ENCODE measurements at places on chromosomes 2 and 18.

DNA sequence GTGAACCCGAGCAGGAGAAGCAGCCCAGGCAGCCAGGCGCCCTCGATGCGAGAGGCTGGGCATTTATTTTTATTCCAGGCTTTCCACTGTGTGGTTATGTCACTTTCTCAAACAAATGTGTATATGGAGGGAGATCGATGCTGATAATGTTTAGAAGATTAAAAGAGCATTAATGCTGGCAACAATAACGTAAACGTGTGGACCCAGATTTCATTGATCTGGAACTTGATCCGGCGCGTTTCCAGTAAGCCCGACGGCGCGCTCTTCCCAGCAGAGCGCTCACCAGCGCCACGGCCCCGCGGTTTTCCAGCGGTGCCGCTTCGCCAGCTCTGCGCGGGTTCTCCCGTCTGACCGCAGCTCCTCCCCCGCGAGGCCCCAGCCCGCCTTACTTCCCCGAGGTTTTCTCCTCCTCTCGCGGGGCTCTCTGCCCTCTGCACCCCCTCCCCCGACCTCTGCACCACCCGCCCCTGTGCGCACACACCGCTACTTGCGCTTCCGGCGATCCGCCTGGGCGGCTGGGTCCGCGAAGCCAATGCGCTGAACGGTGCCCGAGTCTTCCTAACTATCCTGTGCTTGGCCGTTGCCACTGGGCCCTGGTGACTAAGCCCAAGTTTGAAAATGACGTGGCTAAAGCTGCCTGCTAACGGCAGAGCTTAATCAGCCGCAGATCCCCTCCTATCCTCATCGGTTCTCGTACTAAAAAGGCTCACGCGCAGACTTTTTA lies 6.1 kb downstream of the ONECUT2 start:
- no peak for DNase-seq

DNA sequence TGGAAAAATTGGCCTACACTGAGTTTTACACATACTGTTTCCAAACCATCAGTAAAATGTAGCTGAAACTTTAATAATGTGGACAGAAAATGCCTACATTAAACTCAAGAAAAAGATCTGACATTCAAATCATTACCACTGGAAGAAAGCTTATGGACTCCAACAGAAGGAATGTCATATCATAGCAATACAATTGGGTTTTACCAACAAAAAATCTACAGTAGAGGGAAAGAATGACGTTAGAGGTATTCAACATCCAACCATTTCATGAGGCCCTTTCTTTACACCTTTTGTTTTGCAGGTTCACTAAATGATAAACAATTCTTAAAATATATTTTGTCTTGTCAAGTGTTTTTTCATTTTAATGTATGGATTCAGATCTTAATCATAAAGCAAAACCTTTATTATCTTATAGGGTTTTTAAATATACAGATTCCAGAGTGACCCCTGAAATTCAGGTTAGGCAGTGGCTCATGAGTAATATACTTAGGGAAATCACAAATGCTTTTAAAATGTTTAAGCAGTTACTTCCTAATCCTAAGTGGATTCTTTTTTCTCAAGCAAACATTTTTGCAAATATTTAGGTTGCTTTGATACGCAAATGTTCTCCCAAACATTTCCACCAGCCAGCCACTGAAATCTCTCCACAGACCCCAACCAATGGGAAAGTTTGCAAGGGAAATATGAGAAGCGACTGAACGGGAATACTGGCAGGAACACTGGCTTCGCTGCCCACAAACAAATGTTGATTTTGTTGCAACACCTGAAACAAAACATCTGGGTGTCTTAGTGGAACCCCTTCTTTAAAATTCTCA lies 168.7 kb downstream of the TCF4 start:
- no peak for DNase-seq

GRCh38 chr2:109185338-109185737 lies 56.3 kb downstream of the SH3RF3 start:
- no peak for DNase-seq

DNA sequence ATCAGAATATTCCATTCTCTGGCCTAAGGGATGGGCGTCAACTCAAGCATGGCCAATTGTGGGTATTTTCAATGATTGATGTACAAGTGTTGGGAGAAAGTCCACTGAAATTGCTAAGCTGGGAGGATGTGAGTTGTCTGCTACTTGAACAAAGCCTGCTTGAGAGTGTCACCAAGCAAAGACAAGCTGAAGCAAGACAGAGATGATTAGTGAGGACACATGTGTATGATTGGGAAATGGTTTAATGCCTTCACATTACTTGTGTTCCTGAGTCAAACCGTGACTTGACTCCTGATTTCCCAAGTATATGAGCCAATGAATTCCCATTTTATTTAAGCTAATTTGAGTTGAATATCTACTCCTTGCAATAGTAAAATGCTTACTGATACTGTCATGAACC lies 23.7 kb upstream of the NRP2 start:
- DNase-seq = no peak

DNA sequence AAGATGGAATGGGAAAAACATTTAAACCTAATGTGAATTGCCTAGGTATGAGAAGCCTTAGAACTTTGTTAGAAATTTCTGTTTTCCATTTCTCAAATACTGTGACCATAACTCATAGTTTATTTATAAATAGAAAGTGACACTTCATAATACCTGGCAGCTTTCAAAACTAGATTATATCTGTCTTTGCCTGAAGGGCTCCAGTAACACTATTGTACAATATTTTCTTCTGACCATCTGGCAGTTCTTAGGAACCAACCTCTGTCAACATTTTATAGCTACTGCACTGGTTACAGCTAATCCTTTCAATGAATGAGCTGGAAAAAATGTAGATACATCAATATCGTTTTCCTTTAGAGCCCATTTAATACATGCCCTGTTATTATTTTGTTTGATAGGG lies 237.4 kb downstream of the CAMKMT start:
- no peak for DNase-seq

DNA sequence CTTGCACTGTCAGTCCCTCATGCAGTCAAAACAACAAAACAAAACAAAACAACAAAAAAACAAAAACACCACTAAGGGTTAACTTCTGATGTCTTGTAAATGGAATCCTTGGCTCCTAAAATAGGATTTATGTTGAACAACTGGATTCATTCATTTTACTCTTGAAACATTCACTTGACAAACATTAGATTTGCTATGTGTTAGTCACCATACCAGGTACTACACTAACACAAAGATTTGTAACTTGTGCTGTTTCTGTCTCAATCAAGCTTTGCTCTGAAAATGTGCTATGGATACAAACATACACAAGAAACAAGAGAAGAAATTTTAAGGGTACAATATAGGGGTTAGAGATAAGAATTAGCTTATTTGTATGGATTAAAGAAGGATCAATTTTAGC lies 812.8 kb downstream of the LRP1B start:
- DNase-seq = no peak

DNA sequence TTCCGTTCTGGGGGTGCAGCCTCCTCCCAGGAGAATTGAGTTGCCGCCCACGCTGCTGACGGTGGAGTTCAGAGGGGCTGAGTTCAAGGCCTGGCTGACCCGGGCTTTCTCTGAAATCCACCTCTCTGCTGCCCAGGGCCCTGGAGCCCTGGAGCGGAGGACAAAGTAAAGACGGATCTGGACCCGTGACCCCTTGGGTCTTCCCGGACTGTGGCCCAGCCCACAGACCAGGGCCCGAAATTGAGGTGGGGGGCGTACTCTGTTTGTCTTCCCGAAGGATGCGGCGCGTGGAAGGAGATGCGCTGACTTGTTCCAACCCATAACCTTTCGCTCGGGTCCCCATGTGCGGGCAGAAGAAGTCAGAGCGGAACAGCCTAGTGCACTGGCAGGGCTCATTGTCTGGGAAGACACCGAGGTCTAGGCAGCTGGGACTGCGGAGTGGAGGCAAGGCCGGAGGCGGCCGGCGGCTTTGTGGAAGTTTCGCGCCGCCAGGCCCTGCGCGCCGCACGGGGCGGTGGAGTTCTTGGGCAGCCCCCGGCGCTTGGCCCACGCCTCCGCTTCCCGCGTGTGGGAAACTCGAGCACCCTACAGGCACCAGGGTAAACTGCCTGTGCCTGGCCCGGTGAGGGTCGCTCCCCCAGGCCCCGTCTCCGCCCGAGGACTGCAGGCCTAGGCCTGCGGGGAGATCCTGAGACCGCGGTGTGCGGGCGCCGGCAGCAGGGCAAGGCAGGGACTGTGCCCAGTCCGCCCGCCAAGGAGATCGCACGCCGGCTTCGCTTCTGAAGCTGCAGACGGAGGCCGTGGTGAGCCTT lies 9.8 kb downstream of the POU3F3 start:
- no peak for DNase-seq

DNA sequence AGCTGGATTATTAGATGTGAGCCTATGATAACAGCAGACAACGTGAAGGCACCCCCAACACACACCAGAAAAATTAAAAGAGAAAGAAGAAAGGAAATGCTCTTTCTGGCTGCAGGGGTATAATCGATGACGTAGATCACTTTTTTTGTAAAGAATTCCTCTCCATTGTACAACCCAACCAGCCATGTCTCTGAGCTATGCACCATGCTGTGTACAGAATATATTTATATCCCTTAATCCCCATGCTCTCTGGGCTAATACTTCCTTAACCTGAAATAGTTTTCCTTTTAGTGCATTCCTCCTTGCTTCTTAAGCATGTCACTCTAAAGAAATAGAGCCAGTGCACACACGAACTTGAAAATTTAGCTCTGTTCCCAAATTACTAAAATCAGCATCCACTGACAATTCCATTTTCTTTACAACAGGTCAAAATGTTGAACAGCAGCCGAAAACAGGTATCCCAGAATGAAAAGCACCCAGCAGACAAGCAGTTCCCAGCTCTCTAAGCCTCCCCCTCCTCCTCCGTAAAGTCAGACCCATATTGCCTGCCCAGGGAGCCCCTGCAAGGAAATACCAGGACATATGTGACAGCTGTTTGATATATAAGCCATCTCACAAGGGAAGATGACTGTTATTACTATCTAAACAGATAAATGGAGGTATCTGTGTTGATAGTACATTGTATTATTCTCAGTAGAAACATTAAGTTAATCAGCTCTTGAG lies 247.4 kb upstream of the RAB6C start:
- DNase-seq = no peak

- peak; percentile 25 for DNase-seq
Measured at GRCh38 chr2:162301151-162301804, 17.2 kb downstream of the IFIH1 start.

DNA sequence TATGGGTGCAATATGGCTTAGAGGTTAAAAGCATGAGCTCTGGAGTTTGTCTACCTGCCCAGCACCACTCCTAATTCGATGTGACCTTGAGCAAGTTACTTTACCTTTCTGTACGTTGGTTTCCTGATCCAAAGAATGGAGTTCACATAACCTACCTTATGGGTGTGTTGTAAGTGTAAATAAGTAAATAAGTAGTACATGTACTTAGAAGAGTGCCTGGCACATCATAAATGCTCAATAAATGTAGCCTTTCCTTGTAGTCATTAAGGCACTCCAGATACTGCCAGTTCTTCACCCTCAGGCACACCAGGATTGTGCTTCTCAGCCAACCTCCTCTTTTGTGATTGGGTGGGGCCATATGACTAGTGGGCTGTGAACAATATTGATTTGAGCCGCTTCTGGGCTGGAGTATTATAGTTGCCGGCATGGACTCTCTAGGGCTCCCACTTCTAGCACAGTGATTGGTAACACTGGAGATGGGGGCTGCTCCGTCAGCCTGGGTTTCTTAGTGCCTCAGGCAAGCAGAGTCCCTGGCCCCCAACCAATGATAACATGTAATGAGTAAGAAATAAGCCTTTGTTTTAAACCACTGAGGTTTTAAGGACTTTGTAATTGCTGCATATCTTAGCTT lies 101.7 kb upstream of the NOSTRIN start:
- no peak for DNase-seq

DNA sequence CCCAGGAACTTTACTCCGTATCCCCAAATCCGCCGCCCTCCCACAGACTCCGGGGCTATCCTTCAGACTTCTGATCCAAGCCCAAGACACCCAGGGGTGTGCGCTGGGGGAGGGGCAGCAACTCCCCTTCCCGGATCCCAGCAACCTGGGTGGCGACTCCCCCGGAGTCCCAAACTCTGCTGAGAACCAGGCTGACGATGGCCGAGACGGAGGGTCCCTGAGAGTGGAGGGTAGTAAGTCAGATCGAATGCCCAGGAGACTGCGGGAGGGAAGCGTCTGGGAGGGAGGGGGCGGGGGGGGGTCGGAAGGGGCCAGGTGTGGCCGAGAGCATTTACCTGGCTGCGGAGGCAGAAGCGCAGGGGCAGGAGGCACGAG lies 7.0 kb upstream of the TNS1 start:
- no peak for DNase-seq

GRCh38 chr2:145185696-145186095 lies 665.8 kb upstream of the ZEB2 start:
- no peak for DNase-seq

DNA sequence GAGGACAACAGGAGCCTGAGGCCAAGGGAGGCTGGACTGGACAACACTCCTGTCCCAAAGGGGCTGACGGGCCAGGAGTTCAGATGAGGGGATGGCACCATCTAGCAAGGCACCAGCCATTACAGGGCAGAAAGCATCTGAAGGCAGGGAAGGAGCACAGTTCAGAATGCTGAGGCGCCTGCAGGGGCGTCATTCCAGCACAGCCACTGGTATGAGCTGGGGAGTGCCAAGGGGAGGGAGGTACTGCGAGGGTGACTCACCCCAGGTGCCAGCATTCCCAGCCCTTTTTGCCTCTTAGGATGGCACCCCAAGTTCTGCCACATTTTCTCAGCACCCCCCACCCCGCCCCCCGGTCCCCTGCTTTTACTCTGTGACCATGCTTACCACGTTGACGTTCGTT lies 129.8 kb upstream of the EPAS1 start:
- no peak for DNase-seq

- no peak for DNase-seq
Measured at GRCh38 chr2:188459061-188459460, 167.4 kb downstream of the GULP1 start.

DNA sequence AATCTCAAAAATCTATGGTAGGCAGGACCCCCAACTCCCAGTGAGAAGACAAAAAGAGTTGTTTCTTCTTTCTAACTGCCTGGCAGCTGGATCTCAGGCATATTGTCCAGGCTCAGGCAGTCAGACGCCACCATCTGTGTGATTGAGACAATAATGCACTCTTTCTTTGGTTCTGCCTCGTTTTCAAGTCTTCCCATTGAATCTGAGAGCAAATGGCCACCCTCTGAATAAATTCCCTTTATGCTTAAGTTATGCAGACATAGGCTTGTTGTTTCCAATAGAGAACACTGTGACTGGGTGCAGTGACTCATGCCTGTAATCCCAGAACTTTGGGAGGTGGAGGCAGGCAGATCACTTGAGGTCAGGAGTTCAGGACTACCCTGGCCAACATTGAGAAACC lies 15.3 kb upstream of the CD207 start:
- DNase-seq = no peak

DNA sequence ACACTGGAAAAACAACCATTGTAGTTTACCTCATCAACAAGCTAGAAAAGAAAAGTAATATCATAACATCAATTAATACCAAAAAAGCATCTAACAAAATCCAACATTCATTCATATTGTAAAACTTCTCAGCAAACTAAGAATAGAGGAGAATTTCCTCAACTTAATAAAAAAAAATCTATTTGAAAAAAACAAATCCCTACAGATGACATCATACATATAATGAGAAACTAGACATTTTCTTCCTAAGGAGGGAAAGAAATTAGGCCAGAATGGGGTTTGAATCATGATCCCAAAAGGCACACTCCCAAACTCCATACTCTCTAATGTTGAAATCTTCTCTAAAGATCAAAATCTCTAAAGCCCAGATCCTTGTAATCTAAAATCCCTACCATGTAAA lies 460.0 kb downstream of the IRS1 start:
- DNase-seq = no peak
